GM04504 (cell line): ENCODE measurements at places on chromosomes 3 and 15.
A peak's percentile ranks its signal among the peaks of the same experiment; 100 is the strongest.

DNA sequence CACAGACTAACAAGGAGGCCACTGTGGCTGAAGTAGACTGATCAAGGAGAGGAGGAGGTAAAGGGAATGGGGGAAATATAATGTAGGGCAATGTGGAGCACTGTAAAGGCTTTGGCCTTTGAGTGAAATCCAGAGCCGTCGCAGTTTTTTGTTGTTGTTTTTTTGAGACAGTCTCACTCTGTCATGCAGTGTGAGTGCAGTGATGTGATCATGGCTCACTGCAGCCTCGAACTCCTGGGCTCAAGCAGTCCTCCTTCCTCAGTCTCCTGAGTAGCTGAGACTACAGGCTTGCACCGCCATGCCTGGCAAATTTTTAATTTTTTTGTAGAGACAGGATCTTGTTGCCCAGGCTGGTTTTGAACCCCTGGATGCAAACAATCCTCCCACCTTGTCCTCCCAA lies 32.2 kb downstream of the PPP4R2 start:
- DNase-seq = no peak

- no peak for DNase-seq
Measured at GRCh38 chr3:7447197-7447769, 586.4 kb downstream of the GRM7 start.

DNA sequence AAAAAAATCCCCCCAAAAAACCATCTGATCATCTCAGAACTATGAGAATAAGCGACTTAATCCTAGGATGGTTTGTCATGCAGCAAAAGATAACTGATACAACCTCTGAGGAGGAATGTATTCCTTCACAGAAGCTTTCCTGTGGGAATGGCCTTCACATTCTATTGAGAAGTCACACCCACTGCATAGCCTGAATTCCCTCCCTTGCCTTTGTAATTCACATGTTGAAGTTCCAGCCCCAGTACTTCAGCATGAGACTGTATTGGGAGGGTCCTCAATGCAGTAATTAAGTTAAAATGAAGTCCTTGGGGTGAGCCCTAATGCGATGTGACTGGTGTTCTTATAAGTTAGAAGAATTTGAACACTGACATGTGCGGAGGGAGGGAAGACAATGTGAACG lies 395.2 kb downstream of the TUSC7 start:
- DNase-seq = no peak

GRCh38 chr3:106275592-106275991 lies 406.8 kb upstream of the CBLB start:
- DNase-seq = no peak

DNA sequence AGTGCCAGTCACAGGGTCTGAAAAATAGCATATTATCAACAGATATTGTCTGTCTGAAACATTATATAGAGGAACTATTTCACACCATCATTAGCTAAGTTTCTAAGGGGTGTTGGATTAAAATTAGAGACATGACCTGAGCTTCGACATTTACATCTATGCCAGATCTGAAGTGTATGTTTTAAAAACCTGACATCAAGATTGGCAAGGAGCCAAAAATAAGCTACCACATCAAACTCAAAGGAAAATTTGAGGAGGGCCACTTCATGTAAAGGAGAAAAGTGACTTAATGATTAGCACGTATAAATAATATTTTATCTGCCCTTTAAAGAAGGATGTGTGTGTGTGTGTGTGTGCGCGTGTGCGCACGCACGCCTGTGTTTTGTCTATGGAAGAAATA lies 752.0 kb upstream of the GRM7 start:
- no peak for DNase-seq

DNA sequence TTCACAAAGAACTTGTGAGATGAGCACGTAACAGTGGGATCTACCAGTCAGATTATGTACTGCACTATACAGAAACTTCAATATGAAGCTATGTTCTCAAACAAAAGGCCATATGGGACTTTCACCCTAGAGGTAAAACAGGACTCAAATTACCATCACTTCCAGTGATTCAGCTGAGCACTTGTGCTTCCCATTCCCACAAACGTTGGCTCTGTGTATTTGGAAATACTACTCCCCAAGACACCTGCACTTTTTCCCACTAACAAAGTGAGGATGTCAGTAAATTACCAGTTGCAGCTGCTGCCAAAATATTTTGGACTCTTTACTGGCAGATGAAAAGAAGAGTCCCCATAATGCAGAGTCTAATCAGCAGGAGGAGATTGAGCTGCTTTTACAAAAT lies 1570.1 kb downstream of the SI start:
- no peak for DNase-seq

DNA sequence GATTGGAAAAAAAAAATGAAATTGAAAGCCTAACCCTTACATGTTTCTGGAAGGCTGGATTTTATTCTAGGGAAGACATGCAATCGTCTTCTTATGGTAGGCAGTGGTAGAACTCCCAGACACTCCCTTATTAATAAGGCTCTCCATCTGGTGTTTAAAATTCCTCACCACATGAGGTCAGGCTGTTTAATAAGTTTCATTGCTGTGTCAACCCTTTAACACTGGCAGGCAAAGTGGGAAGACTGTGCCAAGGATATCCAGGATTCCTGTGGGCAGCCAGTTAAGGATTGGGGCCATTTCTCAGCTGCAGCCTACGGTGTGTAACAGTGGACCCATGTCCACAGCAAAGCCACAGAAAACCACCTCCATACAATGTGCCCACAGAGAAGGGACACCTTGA lies 225.5 kb upstream of the CHRM5 start:
- peak; percentile 35 for DNase-seq

GRCh38 chr15:83285284-83285978 lies 967 bp upstream of the BNC1 start:
- DNase-seq = no peak

- no peak for DNase-seq
Measured at GRCh38 chr3:31219131-31219843, 313.4 kb upstream of the STT3B start.

DNA sequence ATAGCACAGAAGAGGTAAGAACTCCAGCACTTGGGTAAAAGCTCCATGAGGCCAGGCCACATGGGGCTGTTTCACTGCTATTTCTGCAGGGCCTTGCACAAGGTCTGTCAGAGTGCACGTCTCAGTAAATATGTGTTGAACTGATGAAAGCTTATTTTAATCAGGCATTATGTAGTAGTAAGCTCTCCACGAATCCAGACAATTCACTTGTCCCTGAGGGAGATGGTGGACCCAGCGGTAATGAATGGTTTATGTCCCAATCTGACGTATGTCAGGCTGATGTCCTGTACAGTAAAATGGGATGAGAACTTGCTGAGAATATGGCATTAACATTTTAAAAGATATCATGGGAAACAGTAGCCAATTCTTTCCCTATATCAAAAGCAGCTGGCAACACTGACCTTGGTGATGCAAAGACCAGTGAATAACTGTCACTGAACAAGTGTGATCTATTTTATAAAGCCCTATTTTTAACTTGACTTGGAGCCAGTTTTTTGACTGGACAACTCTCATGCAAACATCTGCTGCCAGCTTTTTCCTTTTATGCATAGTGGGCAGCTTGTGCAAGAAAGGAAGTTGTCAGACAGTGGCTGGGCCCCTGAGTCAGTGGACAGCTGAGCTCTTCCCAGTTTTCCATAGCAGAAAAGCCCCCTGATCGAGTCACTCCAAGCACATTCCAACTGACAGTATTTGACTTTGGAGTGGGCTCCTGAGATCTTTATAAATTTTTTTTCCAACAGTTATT lies 519.8 kb upstream of the MDFIC2 start:
- peak; percentile 82 for DNase-seq

DNA sequence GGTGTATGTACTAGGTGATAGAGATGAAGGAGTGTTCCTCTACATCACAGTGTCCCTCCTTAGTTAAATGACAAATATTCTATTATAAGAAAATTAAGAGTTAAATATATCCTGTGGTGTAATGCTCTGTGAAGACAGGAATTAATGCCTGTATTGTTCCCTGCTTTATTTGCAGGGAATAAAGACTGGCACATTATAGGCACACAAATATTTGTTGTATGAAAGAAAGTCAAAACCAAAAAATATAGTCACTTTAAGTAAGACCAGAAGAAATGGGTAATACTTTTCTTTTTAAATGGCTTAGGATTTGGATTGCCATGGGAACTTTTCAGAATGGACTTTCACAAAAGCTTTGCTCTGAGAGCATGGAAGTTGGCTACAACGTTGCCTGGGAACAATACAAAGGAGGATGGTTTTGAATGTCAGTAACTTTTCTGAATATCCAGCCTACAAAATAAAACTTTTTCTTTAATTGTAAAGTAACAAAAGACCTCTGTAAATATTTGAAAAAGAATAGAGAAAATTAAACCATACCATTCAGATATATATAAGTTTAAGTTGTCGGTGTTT lies 158.0 kb upstream of the P2RY1 start:
- no peak for DNase-seq

GRCh38 chr3:119794971-119795612 lies 13.2 kb downstream of the NR1I2 start:
- DNase-seq = no peak

DNA sequence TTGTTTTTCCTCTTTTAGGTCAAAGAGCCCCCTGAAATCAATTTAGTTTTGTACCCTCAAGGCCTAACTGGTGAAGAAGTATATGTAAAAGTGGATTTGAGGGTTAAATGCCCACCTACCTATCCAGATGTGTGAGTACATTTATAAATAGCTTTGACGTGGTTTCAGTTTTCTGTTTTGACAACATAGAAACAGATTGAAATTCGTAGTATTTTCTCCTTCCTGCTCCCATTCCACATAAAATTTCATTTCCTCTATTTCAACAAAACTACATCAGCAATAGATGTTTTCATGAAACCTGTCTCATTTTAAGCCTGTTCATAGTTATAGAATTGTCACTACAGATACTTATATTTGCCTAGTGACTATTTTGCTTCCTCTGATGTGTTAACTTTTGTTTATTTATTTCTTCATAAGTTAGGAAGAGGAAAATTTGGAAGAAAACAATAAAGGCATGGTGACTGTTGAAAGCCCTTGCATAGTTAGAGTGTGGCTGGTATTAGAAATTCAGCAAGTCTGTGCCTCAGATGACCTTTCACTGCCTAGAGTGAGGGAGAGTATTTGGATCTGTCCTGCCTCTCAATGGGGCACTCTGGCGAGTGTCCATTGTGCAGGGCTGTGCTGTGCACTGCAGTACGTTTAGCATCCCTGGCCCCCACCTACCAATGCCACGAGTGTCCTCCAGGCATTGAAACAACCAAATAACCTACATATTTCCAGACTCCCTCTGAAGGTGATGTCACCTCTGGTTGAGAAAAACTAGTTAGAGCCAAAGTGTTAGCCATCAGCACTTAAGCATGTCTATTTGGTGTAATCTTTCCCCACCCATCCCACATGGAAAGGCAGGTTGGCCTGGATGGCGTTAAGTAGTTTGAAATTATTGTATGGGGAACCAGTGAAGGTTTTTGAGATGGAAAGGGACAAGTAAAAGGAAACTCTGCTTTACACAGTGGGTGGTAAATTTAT lies 5.9 kb downstream of the EIF2AK4 start:
- no peak for DNase-seq

DNA sequence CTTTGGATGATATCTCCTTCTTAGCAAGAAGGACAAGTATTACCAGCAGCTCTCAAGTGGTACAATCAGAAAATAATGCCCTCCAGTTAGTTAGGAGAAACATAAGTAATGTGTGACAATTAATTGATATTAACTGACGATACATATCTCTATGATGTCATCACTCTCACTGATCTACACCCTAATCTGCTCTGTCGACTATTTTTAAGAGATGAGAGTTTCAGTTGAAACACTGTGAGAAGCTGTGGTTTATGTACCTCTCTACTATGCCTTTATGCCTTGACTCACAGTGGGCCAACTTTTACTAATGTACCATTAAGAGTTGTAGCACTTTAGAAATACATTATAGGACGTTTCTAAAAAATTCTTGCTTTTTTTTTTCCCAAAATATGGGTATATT lies 8.6 kb downstream of the CEP152 start:
- no peak for DNase-seq

DNA sequence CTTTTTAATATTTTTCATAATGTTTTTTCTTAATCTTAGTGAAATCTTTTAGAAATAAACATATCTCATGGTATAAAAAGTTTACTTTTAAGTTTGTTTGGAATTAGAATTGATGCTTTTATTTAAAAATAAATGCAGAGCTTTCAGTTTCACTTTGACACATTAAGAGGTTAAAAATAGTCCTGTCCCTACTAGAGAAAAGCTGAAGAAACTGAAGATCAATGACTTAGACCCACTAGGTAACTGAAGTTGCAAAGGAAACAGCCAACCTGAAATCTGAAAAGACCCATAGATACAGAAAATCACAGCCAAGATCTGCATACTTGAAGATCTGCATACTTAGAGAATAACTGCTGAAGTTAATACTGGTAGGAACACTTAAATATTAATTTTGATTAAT lies 237.6 kb downstream of the RAP2B start:
- no peak for DNase-seq
